Astrocyte (in vitro differentiated cells and primary cell): ENCODE measurements at places on chromosomes 4 and X. TPM values are rescaled to one million over a fixed set of nuclear protein-coding genes. Genes with fewer than 3 reads are reported as not detected.
A peak's percentile ranks its signal among the peaks of the same experiment; 100 is the strongest.

SORBS2 gene
- total RNA-seq = 96.1 and 97.4 TPM in 2 replicates

HTN1 gene
- total RNA-seq = not detected in 2 replicates

DNA sequence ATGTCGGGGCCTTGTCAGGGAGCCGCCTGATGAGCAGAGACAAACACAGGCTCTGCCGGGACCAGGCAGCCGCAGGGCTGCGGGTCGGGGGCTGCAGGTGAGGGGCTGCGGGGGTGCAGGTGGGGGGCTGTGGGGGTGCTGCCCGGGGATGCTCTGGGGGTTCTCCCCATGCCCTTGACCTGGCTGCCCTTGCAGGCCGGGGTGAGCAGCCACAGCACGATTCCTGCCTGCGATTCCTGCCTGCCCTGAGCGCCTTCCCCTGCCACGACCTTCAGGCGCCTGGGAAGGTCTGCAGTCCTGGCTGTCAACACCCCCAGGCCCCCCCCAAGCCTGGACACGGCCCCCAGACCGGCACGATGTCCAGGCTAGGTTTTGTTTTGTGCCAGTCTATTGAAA is 106.3 kb downstream of the FAM53A start:
- no peak for DNase-seq

DNA sequence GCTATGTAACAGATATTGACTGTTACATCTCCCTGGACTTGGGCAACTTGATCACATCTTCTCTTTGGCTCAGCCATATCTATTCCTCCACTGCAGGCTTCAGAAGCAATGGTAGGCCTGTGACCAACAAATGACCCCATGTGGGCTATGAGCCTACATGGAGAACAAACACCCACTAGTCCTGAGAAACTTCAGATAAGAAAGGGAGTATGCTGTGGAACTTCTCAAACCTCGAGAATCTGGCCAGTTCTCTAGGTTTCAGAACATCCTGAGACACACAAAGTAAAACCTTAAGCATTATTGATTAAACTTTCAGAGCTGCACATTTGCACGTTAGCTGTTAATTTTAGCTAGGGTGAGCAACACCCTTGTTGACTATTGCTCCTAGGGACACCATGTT is 16.3 kb downstream of the RBMX2 start:
- no peak for DNase-seq

- DNase-seq = no peak
Observed at GRCh38 chr4:4874254-4874653, 14.8 kb downstream of the MSX1 start.

- no peak for DNase-seq
Observed at GRCh38 chrX:24482823-24483415, 17.8 kb downstream of the PDK3 start.

DNA sequence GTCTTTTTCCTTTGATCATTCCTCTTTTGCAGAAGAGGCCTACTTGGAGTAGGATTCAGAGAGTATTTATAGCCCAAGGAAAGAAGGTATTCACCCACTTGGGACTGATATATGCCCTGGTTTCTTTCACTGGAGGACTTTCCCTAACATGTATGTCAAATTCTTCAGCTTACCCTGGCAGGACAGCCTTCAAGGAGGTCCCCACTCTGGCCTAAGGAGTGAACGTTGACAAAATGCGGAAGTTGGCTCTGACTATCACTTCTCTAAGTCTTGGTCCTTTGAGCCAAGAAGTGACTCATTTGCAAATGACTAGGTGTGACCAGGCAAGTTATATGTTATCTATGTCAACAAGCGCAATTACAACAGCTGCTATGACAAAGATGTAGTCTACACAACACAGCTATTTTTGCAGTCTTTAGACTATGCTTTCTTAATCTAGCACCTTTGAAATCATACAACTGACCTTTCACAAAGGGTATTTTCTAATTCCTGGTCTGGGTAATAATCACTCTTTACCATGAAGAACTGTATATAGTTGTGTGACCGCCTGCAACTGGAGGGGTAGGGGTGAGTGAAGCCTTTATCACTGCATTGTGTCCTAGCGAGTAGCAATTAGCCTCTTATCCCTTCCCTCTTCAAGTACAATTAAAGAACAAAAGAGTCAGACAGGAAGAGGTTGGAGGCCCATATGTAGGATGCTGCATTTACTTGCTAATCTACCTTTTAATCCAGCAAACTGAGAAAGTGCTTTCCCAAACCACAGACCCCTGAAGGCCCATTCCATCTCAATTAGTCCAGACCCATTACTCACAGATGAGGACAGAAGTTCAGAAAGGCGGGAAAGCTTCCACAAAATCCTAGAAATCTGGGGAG is 50.1 kb downstream of the RASGEF1B start:
- peak; percentile 47 for DNase-seq

DNA sequence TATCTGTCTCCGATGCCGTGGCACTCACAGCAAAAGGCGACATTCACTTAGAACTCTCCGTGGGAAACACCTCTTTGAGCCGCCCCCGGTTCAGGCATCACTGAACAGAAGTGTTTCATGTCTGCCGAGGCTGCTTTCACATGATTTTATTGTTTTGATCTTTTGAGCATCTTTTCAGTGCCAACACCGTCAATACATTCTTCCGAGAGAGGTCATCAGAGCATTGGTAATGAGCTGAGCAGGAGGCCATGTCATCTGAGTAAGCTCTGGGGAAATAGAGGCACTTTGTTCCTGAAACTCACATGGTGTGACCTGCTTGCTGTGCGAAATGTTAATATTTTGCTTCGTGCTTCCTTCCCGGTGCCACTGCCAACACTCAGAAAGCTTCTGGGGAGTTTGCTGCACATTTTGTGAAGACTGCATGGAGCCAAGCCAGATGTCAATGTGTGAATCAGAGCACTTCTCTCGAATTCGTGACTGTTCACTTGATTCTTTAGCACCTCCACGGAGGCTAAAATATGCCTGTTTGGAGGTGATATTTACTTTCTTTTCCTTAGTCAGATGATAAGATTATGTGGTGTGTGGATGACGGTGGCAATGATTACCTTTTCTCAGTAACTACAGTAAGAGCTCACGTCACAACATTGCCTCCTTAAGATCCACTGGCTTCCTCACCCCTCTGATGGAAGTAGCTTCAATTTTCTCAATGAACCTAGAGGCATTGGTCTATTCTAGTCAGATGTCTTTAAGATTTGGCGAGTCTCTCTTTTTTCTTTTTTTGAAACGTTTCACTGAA is 222.3 kb upstream of the HS3ST1 start:
- peak; percentile 63 for DNase-seq
